ENCODE measurements at places on chromosomes 11 and 22.

DNA sequence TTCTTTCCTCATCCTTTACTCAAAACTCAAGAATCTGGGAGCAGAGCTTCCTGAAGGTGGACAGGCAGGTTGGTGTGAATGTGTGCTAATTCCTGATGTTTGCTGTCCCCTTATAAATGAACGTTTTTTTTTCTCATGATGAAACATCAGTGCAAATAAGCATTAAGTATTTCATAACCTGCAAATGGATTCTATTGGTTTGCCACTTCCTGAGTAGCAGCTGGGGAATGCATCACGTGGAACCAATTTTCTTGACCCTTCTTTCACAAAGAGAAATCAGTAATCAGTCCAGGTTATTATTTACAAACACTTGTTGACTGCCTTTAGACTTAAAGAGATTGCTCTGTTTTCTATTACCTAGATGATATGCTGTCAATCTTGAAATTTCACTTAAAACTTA lies 40.1 kb upstream of the SCN3B start:
- DNase-seq, result no peak

GRCh38 chr22:36325154-36326031 lies 62.4 kb downstream of the MYH9 start:
- DNase-seq, result no peak

DNA sequence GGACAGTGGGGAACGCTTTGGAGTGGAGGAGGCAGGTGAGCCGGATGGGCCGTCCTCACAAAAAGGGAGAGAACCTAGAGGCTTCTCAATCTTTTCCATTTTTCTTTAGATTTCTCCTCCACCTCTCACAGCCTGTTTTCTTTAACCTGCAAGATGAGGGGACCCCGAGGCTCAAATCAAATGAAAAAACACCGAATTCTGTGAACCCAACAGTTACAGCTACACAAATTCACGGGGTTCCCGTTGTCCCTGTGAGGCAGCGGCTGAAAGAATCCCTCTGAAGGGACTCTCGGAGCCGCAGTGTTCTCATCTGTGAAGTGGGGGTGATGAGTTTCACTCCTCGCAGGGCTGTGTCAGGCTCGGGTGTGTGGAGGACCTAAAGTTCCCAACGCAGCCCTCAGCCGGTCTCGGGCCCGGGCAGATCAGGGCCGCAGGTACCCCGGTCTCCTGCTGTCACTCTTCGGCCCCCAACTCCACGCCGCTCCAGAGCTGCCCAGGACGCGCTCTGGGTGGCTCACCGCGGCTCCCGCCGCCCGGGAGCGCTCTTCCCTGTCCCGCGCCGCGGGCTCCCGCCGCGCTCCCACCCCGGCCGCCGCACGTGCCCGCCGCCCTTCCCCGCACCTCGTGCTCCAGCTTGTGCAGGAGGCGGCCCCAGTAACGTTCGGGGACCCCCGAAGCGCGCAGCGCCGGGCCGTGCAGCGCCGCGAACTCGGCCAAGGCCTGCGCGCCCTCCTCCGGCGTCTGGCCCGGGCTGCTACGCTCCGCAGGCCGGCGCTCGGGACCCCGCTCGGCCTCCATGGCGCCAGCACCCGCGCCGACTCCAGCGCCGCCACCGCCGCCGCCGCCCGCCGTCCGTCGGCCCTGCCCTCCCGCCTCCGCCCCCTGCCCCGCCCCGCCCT lies at the start of gene TTLL12:
TSS of gene TTLL12 (minus strand) at position 863 of the 899 bp plus-strand sequence. CDS start at position 798, 65 bp downstream.
- no peak for DNase-seq

DNA sequence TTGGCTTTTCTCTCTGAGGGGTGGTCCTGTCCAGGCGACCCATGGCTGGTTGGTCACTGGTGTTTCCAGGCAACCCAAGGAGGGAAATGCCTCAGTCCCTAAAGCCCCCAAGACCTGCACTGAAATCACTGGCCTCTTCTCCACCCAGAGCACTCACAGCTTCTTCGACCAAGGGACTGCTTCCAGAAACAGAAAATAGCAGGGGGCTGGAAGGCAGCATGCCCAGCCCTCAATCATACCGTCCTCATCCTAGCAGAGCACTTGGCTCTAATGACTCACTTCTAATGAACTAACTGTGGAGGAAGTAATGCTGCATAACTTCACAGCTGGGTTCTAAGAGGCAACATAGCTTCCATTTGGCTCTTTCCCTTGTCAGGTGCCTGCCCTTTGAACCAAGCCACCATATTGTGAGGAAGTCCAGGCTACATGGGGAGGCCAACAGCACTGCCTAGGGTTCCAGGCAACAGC lies 27.6 kb downstream of the DKK3 start:
- no peak for DNase-seq

DNA sequence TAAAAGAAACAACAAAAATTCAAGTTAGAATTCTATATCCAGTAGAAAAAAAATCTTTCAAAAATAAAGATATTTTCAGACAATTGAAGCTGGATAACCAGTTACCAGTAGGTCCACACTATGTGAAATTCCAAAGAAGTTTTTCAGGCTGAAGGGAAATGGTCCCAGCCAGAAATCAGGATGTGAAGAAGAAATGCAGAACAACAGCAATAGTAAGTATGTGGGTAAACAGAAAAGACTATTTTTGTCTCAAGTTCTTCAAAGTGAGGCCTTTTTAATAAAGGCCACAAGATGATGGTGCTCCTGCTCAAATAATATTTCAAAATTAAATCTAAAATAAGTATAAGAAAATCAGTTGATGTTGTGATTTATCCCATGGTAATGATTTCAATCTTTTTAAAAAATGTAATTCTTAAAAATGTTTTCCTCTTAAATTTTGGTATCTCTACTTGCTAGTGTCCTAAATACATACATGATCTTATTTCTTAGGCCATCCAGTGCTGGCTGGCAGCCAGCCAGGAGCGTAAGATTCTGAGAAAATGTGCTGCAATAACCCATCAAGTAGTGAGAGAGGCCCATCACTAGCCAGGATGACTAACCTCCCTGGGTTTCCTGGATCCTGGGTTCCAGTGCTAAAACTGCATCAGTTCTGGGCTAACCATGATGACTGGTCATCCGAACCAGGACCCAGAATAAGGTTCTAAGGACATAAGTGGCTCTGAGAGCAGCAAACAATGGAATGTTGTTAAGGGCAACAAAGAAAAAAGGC lies 15.6 kb upstream of the UCP3 start:
- DNase-seq, result no peak

GRCh38 chr11:95863486-95864140 lies 60.3 kb downstream of the MTMR2 start:
- DNase-seq, result no peak

DNA sequence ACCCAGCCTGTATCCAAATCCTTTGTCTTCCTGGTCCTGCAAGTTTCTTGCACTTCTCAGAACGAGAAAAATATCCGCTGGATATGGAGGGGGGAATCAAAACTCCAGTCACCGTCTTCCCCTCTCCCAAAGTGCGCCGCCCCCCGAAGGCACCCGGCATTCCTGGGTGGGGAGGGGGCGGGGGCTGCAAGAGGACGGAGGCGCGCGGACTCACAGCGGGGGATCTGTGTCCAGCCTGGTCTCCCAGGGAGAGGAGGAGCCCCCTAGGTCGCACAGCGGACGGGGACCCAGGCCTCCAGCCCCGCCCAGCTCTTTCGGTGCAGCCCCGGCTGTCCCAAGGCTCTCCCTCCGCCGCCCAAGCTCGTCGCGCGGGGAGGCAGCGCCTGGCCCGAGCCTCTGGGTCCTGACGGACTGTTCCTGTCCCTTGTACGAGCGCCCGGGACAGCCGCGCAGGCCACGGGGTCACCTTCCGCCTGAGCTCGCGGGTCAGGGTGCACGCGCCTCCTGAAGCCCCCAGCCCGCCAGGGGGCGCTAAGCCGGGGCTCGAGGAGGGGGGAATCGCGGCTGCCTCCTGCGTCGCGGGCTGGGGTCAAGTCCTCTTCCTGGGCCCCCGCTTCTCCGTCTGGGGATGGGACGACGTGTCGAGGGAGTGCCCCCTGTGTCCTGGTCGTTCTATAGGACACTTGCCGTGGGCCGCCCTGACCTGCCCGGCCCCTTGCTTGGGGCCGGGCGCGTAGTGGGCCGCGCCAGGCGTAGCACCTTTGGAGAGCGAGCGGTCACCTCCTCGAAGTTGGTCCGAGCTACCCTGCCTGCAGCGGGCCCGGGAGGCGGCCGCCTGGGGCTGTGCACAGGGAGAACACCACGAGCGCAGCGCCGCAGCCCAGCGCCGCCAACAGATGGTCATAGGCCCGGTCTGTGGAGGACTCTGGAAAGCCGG lies 2.4 kb upstream of the WNT11 start:
- DNase-seq, result peak; percentile 92

DNA sequence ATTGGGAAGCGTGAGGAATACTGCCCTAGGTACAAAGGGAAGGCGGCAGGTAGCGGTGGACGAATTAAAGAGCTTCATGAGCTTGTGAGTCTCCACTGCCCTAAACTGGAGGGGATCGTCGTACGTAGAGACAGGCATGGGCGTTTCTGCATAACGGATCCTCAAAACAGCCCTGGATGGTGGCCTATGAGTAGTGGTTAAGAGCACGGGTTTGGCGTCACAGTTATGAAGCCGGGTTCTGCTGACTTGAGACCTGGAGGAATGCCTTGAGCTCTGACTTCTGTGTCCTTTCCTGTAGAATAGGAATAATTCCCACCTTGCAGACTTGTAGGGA lies 335 bp downstream of the TMEM138 start:
- no peak for DNase-seq

DNA sequence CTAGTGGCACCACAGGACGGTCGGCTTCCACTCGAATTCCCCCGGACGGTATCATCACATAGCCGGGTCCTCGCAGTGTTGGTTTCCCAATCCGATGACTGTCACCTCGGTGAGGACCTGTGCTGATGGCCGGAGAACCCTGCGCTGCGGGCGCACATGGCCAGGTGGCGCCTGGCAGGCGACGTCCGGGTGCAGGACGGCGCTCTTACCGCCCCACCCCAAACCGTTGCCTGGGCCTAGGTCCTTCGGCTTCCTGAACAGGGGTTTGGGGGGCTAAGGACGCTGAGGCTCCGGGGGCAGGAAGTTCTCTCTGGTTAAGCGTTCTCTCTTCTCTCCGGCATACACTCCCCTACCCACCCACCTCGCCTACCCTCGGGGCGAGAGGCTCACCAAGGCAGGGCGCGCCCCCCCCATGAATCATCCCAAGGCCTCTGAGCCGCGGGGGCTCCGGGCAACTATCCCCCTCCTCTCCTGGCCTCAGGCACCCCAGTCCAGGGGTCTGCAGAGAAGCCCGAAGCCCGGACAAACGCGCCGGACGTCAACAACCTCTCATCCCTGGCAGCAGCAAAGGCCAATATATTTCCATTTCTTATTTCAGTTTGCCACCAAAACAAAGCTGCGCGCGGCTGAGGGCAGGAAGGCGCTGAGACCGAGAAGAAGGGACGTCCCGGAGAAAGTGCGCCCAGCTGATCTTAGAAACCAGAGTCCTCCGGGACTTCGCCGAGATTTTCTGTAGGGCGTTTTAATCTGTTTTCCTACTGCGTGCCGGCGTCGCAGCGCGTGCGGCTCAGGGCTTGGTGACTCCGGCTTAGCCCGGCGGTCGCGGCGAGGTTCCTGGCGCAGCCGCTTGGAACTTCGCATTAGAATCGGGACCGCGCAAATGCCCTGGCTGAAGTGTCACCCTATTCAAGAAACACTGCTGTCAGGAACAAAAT lies 5.6 kb downstream of the ALX4 start:
- DNase-seq, result no peak

DNA sequence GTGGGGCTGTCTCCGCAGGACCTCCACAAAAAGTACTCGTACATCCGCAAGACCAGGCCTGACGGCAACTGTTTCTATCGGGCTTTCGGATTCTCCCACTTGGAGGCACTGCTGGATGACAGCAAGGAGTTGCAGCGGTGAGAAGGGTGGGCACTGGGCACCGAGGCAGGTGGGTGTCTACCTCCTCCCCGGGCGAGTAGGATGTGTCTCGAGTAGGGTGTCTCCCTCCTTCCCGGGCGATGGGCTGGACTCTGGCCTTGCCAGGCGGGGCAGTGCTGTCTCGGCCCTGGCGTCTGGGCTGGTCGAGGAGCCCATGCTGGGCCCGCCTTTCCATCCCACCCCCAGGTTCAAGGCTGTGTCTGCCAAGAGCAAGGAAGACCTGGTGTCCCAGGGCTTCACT lies 10.3 kb downstream of the OTUB1 start:
- DNase-seq, result no peak

DNA sequence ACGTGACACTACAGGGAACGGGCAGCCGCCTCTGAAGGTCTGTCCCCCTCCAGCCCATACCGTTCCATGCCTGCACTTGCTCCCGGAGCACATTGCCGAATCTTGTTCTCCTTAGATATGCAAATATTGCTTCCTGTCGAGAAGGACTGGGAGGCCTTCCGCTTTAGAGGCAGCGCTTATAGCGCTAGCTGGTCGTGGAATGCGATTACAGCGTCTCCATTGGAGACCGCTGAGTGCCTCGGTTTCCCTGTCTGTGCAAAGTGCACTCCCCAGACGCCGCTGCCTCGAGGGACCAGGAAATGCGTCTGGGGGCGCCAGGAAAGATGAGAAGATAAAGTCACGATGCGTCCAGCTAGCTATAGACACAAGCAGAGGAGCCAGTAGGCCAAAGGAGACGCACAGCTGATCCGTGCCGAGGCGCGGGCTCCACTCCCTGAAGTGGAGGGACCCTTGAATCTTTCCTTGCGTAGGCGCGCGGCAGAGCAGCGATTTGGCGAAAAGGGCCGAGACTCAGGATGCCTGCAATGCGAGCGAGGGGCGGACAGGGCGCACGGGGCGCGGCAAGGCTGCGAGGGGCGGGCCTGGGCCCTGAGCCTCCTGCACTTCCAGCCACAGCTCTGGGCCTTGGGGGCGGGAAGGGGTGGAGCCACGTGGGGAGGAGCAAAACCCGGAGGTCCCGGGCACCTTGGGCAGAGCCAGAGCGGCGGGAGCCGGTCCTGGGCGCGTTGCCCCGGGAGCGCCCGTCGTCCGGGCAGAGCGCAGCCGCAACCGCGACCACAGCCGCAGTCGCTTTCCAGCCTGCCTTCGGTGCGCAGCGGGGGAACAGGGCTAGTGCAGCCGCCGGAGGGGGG lies at the start of gene RASSF10:
TSS of gene RASSF10 (plus strand) at position 692 of the 851 bp plus-strand sequence. CDS start 261 bp downstream, outside the sequence.
- no peak for DNase-seq

- no peak for DNase-seq
These were observed 30.0 kb downstream of the LRRC32 start for GRCh38 chr11:76640501-76640900.

GRCh38 chr11:35289821-35290220 lies 129.5 kb downstream of the SLC1A2 start:
- no peak for DNase-seq

DNA sequence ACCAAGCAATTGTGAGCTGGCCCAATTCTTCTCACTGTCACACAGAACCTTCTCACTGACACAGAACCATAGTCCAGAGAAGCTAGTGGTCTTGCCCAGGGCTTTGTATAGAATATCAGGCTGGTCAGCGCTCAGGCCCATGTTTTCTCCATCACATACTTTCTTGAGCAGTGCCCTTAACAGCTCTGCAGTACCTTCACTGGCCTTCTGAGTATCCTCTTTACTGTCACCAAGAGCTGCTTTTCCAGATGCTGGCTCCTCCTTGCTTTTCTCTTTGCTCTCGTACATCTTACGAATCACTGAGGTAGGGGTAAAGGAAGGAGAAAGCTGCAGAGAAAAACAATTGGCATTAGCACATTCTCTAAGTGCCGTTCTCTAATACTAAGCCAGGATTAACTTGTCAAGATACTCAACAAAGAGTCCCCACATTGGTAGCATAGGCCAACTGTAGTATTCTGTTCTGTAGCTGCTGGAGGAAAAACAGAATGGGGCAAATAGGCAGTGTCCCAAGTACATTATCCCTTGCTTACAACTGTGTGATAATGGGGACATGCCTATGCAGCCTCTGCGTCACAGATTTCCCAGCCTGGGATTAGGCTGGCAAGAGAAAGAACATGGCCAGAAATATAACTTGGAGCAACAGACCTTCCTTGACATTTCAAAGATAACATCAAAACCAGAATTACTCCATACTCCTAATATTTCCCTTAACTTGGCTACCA lies 43.5 kb downstream of the DRG1 start:
- no peak for DNase-seq

GRCh38 chr11:18958221-18958910 lies 19.2 kb upstream of the MRGPRX1 start:
- DNase-seq, result no peak

Measured in KG1 (cell line).